Purkinje cell (primary cell): ENCODE measurements at places on chromosomes 2 and 18. TPM values are rescaled to one million over a fixed set of nuclear protein-coding genes. Genes with fewer than 3 reads are reported as not detected.

Gene SPATA3
- polyA plus RNA-seq, result not detected in 2 replicates

Gene RESP18
- 6.5 TPM in 1 of 2 replicates, not detected in the other for polyA plus RNA-seq

Gene ANTXR1
- 5.6 and 5.7 TPM in 2 replicates for polyA plus RNA-seq

Gene KCNE4
- polyA plus RNA-seq, result not detected in 2 replicates

Gene CDH20
- polyA plus RNA-seq, result 1.2 and 1.6 TPM in 2 replicates

Gene CHRND
- polyA plus RNA-seq, result not detected in 2 replicates

Gene RAB6C
- 2.8 TPM in 1 of 2 replicates, not detected in the other for polyA plus RNA-seq

Gene COX5B
- polyA plus RNA-seq, result 769 and 784 TPM in 2 replicates

Gene UGT1A10
- not detected in 2 replicates for polyA plus RNA-seq

Gene SPC25
- 3.7 and 7.0 TPM in 2 replicates for polyA plus RNA-seq
